ENCODE measurements at places on chromosomes 5 and 9.

- no peak for DNase-seq
Measured at GRCh38 chr5:82924226-82925060, 152.8 kb downstream of the TMEM167A start.

GRCh38 chr5:143084407-143084806 is 314.2 kb downstream of the ARHGAP26 start:
- no peak for DNase-seq

- no peak for DNase-seq
Measured at GRCh38 chr9:112061152-112061740, 113.9 kb downstream of the SUSD1 start.

- no peak for DNase-seq
Measured at GRCh38 chr9:132474253-132474652, 64.2 kb downstream of the CFAP77 start.

- no peak for DNase-seq
Measured at GRCh38 chr9:107215381-107215780, 67.7 kb upstream of the RAD23B start.

DNA sequence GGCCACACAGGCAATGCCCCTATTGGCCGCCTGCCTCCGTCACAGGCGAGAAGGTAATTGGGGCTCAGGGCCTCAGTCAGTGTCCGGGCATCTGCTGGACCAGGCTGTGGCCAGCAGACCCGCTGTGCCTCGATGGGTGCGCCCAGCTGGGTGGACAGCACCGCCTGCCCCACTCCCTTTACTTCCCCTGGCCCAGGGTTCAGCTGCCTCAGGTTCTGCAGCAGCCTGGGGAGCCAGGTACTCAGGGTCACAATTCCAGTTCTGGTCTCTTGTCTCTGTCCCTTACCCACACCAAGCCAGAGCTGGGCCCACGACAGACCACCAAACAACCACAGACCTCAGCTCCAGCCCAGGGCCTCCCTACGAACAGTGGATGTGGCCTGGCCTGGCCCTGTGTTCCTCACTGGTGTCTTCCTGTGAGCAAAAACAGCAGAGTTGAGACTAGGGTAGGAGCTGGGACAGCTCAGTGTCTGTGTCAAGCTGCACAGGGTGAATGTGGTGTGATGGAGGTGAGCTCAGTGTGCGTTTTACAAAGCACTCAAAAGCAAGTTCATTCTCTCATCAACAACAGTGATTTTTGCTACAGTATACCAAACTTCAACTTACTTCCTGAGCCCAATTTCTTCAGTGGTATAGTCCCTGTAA is 33.4 kb upstream of the SUSD3 start:
- DNase-seq: no peak

DNA sequence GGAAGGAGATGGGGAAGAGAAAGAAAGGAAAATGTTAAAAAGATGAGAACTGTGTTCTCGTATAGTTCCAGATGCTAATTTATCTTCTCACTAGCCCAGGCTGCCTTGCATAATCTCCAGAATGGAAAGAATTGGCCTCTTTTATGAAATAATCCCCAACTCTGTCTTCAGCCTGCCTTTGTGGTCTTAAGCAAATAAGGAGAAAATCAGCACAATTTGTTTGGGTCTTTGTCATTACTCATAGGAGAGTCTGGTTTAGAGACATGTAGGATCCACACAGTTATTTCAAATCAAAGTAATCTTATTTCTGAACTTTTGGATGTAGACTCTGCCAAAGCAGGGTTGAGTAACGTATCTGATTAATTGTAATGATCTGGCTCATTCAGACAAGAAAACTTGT is 50.7 kb upstream of the CAMK4 start:
- no peak for DNase-seq

DNA sequence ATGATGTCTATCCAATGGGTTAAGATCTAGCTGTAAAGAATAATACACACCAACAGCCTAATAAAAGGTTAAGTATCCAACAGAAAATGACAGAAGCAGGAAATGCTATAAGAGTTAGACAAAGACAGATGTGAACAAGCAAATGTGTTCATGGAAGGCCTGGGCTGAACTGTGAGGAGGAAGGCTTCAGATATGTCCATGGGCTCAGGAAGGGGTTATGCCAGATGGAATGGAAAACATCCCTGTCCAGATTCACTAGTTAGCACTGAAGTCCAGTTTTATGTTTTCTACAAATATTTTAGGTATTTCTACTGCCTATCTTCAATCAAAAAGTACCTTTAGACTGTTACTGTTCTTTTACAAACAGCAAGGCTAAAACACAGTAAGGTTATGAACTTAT is 27.1 kb downstream of the ERAP1 start:
- DNase-seq: no peak
